ENCODE measurements at places on chromosomes 6 and 20.

DNA sequence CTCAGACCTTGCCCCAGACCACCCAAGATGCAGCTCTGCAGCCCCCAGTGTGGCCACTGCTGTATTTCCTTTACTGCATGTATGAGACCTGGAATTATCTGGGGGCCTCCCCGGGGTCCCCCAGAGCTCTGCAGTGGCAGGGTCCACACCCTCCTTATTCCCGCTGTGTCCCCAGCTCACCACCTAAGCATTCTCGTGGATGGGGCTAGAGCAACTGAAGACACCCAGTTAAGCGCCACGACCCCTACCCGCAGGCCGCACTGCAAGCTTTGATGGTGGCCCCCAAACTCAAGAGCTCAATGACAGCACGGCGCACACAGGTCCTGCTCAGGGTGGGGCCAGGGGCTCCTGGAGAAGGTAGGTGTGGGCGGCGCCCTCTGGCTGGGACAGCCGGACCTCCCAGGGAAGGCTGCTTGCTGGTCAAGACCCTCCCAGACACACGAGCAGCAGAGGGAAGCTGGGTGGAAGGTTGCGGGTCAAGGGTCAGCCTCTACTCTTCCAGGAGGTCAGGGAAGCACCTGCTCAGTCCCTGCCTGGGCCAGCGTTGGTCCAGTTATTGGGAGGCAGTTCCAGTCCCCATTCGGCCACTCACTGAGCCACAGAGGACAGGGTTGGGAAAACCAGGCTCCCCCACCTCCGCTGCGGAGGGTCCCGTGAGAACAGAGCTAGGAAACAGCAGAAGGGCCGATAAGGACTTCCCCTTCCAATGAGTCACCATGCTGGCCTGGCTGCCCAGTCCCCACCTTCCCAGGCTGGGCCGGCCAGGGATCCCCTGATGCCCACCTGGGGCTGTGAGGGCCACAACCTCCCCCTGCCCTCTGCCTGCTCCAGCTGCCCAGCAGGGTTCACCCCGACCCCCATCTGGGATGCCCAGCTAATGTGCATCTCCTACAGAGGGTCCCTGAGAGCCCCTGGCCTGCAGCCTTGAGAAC, 2.9 kb downstream of the LAMA5 start:
- no peak for DNase-seq

GRCh38 chr20:31663838-31664695, 26.4 kb downstream of the COX4I2 start:
- DNase-seq: no peak

DNA sequence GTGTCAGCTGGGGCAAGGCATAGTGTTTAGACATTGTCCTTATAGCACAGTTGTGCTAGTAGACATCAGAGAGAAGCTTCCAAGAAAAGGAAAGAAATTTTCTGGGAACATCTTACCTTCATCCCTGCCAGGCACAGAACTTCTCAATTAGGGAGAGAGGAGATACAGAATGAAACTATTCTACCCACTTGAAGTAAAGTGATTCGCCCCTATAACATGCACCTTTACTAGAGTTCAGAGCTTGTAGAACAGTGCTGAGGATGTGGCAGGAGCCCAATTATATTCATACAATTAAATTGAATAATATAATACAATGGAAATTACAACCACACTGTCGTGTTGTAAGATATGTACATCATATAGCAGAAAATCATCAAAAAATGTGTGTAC, 1063.9 kb upstream of the CITED2 start:
- no peak for DNase-seq

DNA sequence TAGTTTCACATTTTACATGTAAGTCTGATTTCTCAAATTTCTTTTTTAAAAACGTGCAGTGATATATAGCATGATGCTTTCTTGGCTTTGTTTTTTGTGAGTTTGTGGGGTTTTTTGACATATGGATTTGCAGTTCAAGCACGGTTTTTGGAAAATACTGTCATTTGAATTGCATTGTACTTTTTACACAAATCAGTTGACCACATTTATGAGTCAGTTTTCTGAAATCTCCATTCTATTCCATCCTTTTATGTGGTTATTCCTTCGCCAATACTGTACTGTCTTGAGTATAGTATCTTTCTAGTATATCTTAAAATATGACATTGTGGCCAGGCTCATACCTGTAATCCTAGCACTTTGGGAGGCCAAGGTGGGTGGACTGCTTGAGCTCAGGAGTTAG, 890.0 kb upstream of the CITED2 start:
- DNase-seq: no peak

DNA sequence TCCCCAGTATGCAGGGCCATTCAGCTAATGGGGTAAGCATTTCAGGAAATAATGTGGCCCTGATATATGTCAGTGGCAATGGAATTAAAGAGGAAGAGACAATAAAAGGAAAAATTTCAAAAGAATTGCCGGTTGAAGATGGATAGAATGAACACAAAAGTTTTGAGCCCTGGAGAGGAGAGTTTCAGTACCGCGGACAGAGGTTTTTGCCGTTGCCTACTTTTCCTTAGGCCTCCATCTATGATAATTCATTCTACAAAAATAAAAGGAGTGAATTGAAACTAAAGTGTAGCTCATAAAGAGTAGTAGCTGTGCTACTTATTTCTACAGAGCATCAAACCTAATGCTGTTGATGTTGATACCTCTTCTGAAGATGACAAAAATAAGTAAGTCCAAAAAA, 140.7 kb downstream of the RNASET2 start:
- peak; percentile 14 for DNase-seq

DNA sequence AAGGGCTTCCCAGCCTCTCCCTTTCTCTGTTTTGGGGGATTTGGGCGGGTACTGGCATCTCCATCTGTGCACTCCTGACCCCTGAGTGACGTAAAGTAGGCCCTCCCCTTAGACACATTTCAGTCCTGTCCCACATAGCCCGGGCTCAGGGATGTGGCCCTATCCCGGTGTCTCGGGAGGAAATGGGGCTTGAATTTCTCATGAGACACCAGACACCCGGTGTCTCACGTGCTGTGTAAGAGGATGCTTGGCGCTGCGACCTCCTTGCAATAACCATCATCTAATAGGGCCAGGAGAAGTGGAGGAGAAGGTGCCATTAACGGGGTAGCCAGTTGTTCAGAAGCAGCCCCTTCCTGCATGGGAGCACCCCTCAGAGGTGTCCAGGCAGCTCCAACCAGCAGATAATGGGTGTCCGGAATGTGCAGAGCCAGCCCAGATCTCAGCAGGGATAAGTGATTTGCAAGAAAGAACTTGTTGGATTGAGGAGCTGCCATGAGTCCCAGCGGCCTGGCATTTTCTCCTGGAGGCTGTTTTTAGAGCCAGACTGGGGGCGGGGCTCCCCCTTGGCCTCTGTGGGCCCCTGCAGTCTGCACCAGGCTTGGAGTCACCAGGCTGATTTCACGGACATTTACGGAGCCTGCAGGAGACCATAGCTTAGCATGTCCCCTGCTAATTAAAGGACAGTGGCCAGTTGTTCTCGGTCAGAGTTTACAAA, 372.0 kb downstream of the PREX1 start:
- DNase-seq: no peak

- no peak for DNase-seq
These were observed 643.2 kb upstream of the NOX3 start for GRCh38 chr6:156098839-156099238.

DNA sequence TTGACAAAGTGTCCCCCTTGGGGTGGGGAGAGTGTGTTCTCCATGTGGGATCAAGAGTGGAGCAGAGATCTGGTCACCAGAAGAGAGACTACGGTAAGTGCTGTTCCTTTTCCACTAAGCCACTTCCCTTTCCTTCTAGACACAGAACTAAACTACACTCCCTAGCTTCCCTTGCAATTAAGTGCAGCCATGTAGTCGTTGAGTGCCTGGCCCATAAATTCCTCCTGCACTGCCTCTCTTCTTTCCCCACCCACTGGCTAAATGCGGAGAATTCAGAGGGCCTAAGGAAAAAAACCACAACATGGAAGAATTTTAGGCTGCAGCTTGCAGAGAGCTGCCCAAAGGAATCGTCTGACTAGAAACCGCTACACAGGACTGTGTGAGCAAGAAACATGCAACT, 1.5 kb downstream of the WDR27 start:
- DNase-seq: peak; percentile 67

DNA sequence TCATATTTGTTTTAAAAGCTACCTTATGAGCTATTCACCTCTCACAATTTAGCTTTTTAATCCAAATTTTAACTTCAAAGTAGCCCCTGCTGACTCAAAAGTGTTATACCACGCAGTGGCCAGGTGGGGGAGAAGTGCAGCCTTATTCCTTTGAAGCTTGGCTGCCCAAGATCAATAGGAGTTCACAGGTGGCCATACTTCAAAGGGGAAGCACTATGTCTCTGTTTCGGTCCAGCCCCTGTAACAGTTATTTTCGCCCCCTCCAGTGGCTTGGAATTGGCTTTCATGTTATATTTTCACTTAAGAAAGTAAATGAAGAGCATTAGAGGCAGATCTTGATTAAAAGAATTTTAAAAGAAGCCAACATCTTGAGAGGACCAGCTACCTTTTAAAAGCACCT, 608.4 kb downstream of the EPHA7 start:
- peak; percentile 58 for DNase-seq

GRCh38 chr20:41174373-41174772, 37.0 kb downstream of the PLCG1 start:
- DNase-seq: no peak

GRCh38 chr6:21075986-21076385, 517.6 kb upstream of the SOX4 start:
- no peak for DNase-seq

GRCh38 chr20:61762886-61763739, 302.6 kb downstream of the TAF4 start:
- no peak for DNase-seq

DNA sequence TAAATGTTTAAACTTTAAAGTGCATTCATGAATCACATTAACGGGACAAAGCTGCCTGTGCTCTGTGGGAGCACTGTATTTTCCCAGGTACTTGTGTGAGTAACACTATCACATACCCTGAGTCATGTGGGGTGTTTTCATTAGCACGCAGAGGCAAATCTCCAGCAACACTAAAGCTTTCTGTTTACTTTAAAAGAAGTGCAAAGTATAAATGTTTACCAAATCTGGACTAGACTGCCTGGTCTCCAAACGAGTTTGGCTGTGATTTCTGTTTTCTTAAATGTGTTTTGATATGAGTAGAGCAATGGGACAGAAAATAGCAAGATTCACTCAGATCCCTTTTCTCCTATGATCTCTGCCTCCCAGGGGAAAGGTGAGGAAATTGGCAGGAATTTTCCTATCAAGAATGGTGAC, 28.8 kb upstream of the RIPPLY2 start:
- no peak for DNase-seq

GRCh38 chr6:52551483-52552277, 25.2 kb downstream of the TRAM2 start:
- DNase-seq: no peak

GRCh38 chr6:137953761-137954160, 86.7 kb downstream of the TNFAIP3 start:
- no peak for DNase-seq

GRCh38 chr20:20083807-20084206, 31.5 kb downstream of the CFAP61 start:
- peak; percentile 53 for DNase-seq

GRCh38 chr6:108850669-108851465, 2.6 kb downstream of the ARMC2 start:
- no peak for DNase-seq

- DNase-seq: no peak
These were observed 15.7 kb downstream of the OR2B6 start for GRCh38 chr6:27972750-27973149.

DNA sequence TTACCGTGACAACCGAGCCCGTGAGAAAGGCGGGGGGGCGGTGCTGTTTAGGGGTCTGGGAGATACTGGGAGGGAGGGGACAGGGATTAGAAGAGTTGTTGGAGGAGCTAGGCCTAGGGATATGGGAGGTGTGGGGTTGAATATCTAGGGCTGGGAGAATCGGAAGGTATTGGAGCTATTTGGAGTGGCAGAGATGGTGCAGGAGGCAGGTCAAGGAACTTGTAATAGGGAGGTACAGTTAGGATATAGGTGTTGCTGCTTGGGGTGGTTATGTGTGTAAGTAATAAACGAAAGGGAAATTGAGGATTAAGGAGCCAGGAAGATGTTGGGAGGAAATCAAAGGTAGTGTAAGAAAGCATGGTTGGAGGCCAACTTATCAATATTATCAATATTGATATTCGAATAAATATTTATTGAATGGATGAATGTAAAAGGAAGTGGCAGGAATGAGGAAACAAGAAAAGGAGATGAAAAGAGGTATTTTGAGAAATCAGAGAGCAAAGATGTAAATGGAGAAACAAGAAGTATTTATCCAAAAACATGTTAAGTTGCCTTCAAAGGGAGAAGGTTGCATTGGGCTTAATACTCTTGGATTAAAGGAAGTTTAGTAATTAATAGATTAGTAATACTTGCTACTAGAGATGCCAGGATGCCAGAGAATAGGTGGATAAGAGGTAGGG, 602 bp downstream of the PPP1R11 start:
- DNase-seq: no peak

Measured in NB4 (cell line).